ENCODE measurements at places on chromosomes 6 and 20.
A peak's percentile ranks its signal among the peaks of the same experiment; 100 is the strongest.

DNA sequence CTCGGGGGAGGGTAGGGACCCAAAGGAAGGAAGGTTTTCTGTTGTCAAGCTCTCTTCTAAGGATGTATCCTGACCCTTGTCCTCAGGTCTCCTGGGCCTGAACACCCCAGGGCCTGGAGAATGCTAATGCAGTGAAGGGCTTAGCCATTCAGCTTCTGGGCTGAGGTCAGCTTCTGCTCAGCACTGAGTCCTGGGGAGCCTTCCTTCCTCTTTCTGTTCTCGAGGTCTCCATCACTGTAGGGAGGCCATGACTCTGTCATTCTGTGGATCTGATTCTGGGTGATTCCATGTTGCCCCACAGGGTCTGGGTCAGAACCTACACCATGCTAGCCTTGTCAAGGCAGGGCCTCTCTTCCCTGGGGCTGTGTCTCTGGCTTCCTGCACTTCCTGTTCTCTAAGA lies 712.7 kb downstream of the DHX35 start:
- DNase-seq, result no peak

- no peak for DNase-seq
These were observed 138.6 kb downstream of the THEMIS start for GRCh38 chr6:127762284-127762683.

- no peak for DNase-seq
These were observed 37.6 kb downstream of the ADNP start for GRCh38 chr20:50893620-50894019.

- DNase-seq, result peak; percentile 39
These were observed at the start of gene SIRPA for GRCh38 chr20:1894951-1895673. TSS of gene SIRPA (plus strand) at chr20:1895407. CDS start at chr20:1895448, 41 bp downstream.

- no peak for DNase-seq
These were observed 32.0 kb downstream of the TRERF1 start for GRCh38 chr6:42419490-42420280.

DNA sequence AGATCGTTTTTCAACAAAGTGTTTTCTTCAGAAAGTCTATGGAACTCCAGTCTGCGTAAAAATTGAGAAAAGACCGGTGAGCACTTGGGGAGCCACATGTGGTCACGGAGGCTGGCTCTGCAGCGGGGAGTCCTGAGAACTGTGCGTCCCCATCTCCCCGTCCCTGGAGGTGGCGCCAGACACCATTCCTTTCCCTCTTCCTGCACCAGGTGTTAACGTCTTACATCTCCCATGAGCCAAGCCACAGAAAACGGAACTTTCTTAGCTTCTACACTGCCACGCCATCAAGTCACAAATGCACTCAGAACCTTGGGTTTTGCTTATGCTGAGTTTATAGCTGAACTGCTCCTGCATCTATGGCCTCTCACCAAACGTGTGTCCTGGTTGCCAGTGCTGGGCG lies 62.6 kb downstream of the GINS1 start:
- DNase-seq, result peak; percentile 51

- DNase-seq, result no peak
These were observed 122.2 kb downstream of the UNC5CL start for GRCh38 chr6:40916845-40917244.

- no peak for DNase-seq
These were observed 156.3 kb downstream of the SOBP start for GRCh38 chr6:107646176-107646575.

GRCh38 chr20:59033093-59033492 lies 958 bp upstream of the ATP5F1E start:
- DNase-seq, result no peak

GRCh38 chr6:52566201-52566600 lies 10.7 kb downstream of the TRAM2 start:
- DNase-seq, result no peak

DNA sequence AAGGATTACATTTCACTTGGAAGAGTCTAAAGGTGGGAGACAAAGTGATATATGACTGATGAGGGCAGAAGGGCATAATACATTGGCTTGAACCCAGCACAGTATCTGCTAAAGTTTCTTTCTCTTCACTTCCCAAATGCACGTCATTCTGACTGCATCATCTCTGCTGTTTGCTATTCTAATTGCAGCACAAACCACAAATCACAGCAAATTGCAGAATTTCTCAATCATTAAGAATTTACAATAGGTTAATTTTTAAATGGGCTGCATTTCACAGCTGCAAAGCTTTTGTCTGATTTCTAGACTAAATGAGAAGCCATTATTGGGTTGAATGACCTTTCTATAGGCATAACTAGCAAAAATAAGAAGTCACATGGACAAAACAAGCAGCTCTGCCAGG lies 337.0 kb downstream of the RNGTT start:
- DNase-seq, result no peak

DNA sequence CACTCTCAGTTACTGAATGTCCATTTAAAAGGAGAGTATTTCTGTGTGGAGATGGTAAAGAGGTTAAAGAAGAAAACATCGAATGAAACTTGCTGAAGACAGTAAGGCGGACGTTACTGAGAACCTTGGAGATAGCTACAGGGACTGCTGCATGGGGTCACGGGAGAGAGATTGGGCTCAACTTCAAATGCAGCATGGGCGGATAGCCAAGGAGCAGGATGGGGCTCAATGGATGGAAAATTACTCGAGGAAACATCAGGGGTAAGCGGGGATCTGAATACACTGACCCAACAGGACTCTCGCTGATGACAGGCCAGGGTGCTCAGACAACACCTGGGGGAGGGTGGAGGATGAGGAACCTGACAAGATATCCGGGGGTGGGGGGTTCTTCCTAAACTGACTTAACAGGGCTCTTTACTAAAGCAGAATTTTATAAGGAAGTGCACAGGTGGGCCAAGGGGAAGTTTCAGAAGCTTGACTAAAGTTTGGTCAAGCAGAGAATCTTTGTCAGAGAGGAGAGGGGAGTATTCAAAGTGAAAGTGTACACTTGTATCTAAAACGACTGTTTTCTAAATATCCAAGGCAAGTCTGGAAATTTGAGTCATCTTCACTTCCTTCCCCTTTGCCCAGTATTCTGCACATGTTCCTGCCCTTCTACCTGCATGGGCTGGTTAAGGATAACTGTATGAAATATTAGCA lies 22.8 kb downstream of the ECT2L start:
- DNase-seq, result no peak

DNA sequence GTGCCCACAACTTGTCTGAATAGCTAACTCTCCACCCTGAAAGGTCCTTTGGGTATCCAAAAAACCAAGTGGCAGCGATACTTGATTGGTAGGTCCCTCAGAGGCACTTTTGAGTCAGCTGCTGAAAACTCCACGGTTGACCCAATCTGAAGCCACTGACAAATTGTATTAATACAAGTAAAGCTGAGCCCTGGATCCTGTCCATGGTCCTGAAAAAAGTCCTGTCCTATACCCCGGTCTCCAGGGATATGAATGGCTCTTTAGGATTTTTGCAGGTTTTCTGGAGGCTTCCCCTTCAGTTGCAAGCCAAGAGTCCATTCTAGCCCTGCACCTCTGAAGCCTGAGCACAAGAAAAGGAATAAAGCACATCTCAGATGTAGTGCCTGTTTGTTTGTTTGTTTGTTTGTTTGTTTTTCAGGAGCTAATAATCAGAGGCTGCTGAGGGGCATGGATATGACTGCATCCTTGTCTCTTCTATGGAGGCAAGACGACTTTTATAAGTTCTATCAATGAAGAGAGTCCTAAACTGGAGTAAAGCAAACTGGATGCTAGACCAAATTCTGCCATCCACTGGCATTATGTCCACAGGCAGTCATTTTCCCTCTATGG lies 1.7 kb upstream of the SLC12A5 start:
- DNase-seq, result peak; percentile 62

GRCh38 chr20:17897566-17898307 lies 70.9 kb downstream of the SNX5 start:
- no peak for DNase-seq

GRCh38 chr20:21175433-21175832 lies 49.6 kb downstream of the KIZ start:
- DNase-seq, result no peak

GRCh38 chr6:132505158-132505557 lies 7.8 kb downstream of the STX7 start:
- DNase-seq, result no peak

DNA sequence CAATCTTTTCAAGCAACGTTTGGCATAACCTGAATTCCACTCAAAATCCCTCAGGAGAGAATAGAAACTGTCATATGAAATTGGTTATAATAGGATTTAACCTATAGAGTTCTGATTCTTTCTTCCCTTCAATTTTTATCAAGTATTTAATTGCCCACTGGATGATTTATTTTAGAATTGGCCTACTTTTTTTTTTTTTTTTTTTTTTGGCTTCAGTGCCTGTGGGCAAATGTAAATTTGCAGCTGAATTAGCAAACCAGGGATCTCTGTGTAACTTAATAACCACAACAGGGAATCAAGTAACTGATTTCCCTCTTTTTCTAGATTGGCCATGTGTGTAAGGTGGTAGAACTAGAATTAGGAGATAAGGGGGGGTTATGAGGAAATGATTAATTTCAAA lies 157.0 kb downstream of the SOX4 start:
- DNase-seq, result no peak

GRCh38 chr20:35510951-35511735 lies 18.3 kb downstream of the C20orf173 start:
- no peak for DNase-seq

- DNase-seq, result no peak
These were observed 292.1 kb downstream of the CDC5L start for GRCh38 chr6:44679438-44680201.

DNA sequence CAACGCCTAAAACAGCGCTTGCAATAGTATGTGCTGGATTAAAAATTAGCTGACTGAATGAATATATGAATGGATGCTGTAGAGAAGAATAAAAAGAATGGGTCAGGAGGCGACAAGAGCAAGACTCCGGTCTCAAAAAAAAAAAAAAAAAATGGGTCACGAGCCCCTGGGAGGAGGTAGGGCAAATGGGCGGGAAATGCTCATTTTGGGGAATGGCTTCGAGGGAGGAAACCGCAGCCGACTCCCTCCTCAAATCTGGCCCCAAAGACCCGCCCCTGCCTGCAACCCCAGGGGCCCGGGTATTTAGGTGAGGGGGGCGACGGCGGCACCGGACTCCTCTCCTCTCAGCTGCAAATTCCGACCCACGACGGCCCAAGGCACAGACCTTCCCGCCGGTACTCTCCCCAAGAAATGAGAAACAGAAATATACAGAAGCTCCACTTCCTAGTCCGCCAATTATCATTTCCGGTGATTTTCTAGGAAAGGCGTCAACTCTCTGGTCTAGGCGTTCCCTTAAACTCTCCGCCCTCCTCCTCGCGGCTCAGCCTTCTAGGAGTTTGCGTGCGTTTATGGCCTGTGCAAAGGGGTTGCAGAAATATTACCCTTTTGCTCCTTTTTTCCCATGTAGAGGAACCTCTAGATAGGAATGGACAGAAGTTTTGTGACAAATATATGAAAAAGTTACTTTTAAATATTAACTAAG lies at the start of gene ZNF311:
ZNF311 (minus strand) TSS at position 133 of the 703 bp plus-strand sequence. CDS start 1,361 bp downstream, outside the sequence.
- peak; percentile 15 for DNase-seq

DNA sequence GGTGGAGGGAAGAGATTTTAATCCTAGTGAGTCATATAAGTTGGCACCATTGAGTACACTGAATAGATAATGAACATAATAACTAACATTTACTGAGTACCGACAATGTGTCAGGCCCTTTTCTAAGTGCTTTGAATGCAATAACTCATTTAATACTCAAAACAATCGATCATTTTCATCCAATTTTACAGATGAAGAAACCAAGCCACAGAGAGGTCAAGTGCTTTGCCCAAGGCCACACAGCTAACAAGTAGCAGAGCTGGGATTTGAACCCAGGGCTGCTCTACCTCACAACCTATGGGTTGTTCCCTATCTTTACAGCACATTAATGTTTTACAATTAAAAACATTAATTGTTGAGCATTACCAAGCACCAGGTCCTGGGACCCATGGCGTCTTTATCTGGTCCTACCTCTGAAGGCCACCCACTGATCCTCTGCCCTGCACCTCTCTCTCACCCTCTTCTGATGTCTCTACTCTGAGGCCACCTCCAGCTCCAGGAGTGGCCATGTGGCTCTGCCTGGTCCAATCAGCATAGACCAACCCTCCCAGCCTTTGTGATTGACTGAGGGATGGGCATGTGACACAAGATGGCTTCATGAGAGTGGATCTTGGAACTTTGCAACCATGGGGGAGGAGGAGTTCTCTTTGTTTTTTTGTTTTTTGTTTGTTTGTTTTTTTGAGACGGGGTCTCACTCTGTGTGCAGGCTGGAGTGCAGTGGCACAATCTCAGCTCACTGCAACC lies 83.9 kb downstream of the KCNB1 start:
- DNase-seq, result no peak

GRCh38 chr6:50850223-50851048 lies 31.8 kb downstream of the TFAP2B start:
- peak; percentile 61 for DNase-seq

Data from endothelial cell (in vitro differentiated cells).